ENCODE measurements at places on chromosomes 11 and 22.

- DNase-seq = peak; percentile 69
Observed at GRCh38 chr11:117663414-117663813, 133.6 kb downstream of the DSCAML1 start.

DNA sequence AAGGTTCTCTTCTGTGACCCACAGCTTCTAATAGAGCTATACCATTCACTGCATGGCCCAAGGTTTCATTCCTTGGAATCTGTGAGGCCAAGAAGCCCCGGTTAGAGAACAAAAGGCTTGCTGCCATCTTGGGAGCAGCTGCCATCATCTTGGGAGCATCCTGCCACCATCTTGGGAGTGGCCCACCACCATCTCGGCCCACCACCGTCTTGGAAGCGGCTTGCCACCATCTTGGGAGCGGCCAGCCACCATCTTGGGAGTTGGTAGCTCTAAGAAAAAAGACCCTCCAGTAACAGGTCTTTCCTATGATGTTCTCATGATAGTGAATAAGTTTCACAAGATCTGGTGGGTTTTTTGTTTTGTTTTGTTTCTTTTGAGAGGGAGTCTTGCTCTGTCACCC is 703.9 kb upstream of the ANO3 start:
- DNase-seq = no peak

GRCh38 chr22:27494785-27495184 is 306.8 kb downstream of the MN1 start:
- DNase-seq = no peak

DNA sequence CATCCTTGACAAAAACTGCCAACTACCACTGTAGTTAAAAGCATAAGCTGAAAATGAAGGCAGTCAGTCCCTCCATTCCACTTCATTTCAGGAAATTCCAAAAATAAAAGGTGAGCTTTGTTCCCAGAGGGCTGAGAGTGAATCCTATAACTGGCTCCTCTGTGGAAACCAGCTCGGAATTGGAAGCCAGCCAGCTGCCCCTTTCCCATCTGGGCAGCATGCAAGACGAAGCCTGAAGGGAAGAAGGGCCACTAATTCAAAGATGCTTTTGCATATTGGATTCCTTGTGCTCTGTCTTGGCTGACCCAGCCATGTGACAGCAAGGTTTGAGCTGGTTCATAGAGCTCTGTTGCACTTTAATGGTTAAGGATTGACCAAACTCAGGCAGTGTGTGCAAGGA is 83.4 kb downstream of the ALX4 start:
- DNase-seq = no peak

DNA sequence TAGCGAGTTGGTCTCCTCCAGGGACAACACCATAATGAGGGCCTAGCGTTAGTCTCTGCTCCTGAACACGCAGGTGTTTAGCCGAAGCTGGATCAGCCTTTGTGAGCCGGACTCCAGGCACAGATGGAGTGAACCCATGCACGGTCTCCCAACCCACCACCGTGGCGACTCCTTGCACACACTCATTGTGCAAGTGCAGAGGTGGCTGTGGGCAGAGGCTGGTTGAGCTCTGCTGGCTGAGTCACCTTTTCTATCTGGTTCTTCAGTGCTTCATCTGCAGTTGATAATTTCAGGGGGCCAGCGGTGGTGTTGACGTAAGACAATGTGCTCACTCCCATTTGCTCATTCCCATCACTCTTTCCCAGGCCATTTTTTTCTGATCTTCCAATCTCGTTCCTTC is 72.1 kb upstream of the SLC22A12 start:
- no peak for DNase-seq

- no peak for DNase-seq
Observed at GRCh38 chr11:110131386-110132123, 38.4 kb downstream of the ZC3H12C start.

DNA sequence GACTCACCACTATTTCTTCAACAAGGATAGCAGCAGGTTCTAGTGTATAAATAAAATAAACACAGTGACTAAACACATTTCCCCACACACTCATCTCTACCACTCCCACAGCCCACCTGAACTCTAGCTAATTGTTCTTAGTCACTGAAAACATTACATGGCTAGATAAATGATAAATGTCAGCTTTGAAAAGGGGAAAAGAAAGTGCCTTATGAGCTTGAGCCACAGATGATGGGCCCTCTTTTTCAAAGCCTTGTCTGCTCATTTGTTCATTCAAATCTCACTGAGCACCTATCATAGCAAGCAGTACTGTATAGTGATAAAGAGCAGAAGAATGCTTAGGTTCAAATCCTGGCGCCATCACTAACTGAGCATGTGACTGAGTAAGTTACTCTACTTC is 58.3 kb downstream of the SIK3 start:
- DNase-seq = no peak

DNA sequence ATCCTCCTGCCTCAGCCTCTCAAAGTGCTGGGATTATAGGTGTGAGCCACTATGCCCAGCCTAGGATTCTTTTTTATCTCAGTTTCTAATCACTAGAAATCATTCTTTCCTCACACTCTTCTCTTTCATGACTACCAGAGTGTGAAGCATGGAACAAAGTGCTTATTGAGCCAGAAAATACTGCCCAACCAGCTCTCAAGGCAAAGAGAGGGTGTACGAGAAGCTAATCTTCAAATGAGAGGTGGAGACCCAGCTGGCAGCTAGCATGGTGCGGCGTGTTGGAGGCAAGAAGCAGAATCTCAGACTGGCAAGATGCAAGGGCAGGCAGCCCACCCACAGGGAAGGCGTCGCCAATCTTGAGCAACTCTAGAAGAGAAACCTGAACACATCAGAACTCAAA is 41.1 kb upstream of the ME3 start:
- no peak for DNase-seq

DNA sequence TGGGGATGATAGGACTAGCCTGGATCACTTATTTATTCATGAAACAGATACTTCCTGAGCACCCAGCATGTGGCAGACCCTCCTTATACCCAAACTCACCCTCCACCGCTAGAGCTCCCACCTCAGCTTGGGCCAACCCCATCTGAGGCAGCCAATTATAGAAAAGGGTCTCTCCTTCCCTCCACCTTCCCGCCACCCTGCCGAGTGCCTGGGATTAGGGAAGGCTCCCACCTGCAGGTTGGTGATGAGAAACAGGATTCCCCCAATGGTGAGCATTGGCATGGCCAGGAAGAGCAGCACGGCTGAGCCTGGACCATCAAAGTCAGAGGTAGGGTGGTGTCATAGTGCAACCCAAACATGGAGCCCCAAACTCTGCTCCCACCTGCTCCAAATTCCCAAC is 5.9 kb downstream of the SLC43A3 start:
- no peak for DNase-seq

- DNase-seq = no peak
Observed at GRCh38 chr11:96365493-96365892, 22.5 kb upstream of the MAML2 start.

DNA sequence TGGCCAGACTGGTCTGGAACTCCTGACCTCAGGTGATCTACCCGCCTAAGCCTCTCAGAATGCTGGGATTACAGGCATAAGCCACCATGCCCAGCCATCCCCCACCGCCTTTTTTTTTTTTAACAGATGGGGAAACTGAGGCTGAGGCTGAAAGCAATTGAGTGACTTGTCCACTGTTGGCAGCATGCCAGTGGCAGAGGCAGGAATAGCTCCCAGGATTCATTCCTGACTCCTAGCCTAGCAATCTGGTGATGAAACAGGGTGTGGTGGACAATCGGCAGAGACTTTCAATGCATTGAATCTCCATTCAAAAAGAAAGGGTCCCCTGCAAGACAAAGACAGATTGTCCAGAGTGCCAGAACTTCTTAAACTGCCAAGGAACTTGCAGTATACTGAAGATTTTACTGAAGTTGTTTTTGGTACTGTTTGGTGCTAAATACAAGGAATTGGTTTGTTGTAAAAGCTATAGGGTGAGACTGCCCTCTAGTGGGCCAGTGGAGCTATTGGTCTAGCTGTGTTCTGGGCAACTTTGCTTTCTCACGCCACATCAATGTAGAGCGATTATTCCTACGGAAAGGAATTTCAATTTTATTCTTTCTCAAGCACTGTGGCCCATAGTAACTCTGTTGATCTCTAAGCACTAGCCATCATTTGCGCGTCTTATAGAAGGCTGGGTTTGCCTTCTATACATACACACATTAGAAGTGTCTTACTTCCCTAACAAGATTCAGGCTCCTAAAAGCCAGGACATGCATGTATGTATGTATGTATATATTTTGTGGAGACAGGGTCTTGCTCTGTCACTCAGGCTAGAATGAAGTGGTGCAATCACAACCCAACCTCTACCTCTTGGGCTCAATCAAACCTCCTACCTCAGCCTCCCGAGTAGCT is 21.0 kb downstream of the C22orf31 start:
- peak; percentile 16 for DNase-seq

DNA sequence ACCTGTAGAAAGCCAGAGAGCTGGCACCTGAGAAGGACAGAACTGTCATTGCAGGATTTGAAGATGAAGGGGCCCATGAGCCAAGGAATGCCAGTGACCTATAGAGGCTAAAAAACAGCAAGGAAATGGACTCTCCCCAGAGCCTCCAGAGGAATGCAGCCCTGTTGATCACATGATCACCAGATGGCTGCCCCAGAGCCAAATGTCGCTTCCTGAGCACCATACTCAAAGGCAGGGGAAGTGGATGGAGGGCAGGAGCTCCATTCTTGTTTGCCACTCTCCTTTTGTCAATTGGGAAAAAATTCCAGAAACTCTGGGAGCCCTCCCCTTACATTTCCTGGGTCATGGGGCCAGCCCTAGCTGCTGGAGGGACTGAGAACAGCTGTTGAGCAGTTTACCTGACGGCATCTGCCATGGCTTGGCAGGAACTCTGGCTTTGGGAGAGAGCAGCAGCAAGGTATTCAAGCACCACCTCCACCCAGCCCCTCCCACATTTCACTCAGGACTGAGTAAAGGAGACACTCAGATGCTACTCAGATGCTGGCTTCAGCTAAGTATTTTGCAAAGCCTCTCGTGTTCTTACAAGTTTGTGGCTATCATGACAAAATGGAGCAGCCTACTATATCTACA is 46.9 kb downstream of the DKK3 start:
- no peak for DNase-seq

GRCh38 chr22:17974087-17974486 is 50.3 kb downstream of the MICAL3 start:
- DNase-seq = no peak

- no peak for DNase-seq
Observed at GRCh38 chr11:36317992-36318391, 21.9 kb downstream of the PRR5L start.

- no peak for DNase-seq
Observed at GRCh38 chr11:105665281-105665680, 55.4 kb downstream of the GRIA4 start.

DNA sequence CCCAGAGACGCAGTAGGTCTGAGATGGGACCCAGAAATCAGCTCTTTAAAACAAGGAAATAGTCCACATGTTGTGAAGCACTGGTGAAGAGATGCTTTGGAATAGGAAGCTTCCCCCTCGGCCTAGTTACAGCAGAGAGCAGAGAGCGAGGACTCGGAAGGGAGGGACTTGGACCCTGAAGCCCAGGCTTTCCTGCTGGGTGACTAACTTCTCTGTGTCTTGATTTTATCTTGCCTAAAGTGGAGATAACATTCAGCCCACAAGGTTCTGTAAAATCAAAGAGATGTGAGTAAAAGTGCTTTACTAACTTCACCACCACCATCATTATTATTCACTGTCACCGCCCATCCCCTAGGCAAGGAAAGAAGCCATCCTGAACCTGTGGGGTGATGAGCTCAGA is 58.4 kb downstream of the THAP12 start:
- DNase-seq = no peak

- DNase-seq = no peak
Observed at GRCh38 chr22:46524203-46524740, 13.1 kb downstream of the CELSR1 start.

DNA sequence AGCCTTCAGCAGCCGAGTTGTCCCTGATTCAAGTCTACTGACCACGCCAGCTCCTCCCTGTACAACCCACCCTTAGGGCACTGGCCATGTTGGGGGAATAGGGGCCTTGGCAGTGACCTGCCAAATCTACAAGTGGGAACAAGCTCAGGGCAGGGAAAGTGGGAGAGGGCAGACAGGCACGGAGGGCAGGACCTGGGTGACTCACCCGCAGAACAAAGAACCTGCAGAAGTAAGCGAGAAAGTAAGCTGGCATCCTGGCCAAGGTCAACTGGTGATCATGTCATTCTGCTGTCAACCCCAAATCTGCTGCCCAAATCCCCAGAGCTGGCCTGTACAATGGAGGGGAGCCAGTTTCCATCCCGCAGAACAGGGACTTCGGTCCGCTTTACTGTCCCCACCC is 7.9 kb upstream of the SCGB1A1 start:
- no peak for DNase-seq

- DNase-seq = no peak
Observed at GRCh38 chr11:17382046-17382728, 6.3 kb downstream of the KCNJ11 start.

GRCh38 chr11:8056810-8057463 is 24.1 kb upstream of the TUB start:
- DNase-seq = no peak

DNA sequence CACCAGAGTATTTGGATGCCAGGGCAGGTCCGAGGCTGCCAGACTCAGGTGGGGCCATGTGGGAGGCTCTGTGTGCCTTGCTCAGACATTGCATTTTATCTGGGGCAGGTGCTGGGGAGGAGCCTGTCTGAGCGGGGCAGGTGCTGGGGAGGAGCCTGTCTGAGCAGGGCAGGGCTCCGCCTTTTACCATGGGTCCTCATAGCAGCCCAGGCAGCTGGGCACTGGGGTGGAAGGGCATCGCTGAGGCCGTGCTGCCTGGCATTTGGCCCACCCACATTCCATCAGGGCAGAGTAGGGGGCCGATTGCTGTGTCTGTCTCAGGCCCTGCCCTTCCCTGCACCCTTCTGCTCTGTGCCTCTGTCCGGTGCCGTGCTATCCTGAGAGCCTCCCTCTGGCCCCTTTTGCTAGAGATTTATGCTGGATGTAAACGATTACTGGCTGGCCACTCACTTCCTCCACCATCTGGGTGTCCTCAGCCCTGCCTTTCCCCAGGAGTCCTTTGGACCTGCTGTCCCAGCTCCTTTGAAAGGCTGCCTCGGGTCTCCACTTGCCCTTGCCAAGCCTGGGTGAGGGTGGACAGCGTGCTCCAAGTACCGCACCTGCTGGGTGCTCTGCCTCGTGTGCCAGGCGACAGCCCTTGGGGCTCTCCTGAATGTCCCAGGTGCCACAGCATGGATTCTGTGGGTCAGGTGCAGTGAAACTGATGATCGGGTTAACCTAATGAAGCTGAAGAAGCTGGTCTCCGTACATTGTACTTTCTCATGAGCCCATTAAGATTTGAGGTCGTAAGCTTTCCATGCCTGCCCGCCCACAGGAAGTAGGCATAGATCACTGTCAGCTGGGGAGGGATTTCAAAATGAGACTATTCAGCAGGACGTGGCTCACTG is 281.6 kb downstream of the TBC1D22A start:
- DNase-seq = peak; percentile 66
